Activated CD8-positive, alpha-beta memory T cell treated with anti-CD3 and anti-CD28 coated beads, Interleukin-2, amount 50 U/mL, for 4 hours (primary cell): ENCODE measurements at places on chromosomes 2 and 18.

- DNase-seq: no peak
Measured at GRCh38 chr2:187976986-187977333, 314.7 kb upstream of the GULP1 start.

- no peak for DNase-seq
Measured at GRCh38 chr18:54323970-54324369, 33.7 kb downstream of the STARD6 start.

DNA sequence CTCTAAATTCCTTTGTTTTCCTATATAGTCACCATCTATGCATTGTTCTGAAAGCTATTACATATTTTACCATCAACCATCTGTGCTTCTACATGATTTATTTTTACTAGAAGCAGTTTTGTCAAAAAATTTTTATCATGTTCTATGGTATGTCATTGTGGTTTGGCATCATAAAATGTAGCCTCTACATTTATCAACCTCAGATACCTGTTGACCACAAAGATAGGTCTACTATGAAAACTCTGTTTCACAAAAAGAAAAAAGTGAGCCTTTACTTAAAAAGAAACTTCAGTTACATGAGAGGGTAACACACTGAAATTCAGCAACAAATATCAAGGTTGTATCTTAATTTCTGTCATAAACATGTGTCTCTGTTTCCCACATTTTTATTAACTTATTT is 3.7 kb downstream of the BCL2 start:
- DNase-seq: no peak

DNA sequence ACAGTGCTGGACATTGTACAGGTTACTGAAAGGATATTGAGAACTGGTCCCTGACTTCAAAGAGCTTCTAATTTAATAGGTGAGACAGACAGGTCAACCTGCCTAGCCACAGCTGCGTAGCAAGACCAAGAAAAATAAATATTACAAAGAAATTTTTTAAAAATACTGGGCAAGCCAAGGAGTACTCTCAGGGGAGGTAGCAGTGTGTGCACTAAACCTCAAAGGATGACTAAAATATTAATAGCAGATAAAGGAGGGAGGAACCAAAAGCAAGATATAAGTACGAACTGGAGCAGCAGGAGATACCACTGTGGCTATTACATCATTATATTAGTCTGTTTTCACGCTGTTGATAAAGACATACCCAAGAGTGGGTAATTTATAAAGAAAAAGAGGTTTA is 14.9 kb downstream of the SCG2 start:
- no peak for DNase-seq

DNA sequence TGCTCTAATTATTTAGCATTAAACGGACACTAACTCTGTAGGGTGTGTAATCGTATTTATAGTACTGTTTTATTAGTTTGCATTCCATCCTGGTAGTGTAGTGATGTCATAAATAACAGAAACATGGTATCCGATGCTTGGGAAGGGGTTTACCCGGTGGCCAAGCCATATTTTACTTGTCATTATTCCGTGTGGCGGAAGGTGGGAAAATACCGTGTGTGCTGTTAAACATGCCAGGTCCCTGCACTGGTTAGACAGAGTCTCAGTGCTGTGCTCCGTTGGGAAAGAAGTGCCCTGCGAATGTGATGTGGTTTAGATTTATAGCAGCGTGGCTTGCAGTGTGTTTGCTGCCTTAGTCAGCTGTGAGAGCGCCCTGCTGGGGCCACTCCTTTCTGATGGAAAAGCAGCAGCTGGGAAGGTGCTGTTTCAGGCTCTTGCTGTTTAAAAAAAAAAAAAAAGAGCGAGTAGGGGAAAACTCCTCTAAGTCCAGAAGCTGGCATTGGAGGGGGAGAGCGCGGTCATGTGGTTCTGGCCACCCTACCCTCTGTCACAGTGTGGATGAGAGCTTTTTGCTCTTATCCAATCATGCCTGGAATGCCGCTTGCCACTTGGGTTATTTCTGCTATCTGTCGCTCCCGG is 211.0 kb downstream of the NEDD4L start:
- no peak for DNase-seq

GRCh38 chr2:201257381-201257955 is 2.9 kb upstream of the CASP8 start:
- no peak for DNase-seq

DNA sequence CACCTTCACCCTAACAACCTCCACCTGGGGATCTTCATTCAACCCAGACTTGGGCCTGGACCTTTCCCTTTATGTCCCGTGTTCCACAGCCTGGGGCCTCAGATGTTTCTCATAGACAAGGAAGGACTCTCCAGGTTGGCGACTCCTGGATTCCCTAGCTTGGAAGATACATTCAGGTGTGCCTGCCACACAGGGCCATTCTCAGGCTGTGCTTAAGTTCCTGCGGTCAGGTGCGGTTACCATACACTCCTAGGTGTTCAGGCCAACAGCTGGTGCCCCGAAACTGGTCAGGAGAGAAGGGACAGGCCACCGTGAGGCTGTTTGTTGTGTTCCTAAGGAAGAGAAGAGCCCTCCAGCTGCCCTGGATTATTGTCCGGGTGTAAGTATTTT is 15.6 kb downstream of the SLC4A3 start:
- DNase-seq: no peak

DNA sequence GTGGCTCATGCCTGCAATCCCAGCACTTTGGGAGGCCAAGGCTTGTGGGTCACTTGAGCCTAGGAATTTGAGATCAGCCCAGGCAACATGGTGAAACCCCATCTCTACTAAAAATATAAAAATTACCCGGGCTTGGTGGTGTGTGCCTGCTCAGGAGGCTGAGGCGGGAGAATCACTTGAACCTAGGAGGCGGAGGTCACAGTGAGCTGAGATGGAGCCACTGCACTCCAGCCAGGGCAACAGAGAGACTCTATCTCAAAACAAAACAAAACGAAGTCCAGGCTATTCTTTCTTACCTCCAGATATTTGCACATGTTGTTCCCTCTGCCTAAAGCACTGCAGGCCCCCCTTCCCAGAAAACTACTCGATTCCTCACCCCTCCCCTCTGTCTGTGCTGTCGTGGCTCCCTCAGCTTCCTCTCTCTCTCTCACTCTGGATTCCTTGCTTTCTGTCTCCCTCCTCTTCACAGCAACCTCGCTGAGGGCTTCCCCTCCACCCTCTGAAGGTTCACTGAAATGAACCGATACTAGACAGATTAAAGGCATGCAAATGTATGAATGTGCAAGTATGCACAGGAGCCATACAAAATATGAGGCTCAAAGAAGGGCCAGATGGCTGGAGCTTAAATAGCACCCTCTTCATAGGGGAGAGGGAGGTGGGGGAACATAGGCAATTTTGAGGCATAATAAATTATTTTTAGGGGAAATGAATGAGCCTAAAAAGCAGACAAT is 18.5 kb downstream of the TMEM177 start:
- no peak for DNase-seq

DNA sequence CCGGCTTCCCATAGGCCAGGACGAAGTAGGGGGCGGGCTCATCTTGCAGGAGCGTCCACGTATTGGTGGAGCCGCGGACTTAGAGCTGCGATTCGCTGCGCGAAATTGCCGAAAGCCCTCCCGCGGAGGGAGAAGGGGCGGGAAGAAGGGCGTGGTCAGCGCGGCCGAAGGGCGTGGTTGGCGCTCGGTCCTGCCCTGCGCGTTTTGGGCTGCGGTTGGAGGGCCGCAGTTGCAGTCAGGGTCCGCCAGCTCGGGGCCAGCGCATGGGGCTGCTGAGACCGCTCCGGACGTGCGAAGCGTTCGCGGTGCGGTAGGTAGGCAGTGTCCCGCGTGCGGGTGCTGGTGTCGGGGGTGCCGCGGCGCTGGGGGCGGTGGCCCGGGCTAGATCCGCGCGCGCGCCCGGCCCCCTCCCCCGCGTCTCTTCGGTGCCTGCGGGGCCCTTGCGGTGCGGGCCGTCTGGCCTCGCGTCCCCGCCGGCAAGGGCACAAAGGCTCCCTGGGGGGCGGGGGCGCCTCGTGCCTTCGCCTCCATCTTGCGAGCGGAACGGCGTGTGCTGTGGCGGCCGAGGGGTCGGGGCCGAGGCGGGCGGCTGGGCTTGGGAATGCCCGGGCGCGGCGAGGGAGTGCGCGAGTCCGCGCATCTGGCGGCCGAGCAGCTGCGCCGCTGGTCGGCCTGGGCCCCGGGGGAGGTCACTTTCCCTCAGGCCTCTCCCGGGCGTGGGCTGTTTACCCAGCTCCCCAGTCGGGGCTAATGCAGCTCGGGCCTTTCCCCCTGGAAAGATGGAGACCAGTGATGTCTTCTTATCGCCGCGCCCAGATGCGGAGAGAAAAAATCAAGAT is at the start of gene CEP68:
Gene CEP68, plus strand, starts transcription at position 202 of the 839 bp plus-strand sequence. CDS start 13,029 bp downstream, outside the sequence.
- DNase-seq: peak; percentile 95

- no peak for DNase-seq
Measured at GRCh38 chr18:6256521-6256920, 158.2 kb downstream of the L3MBTL4 start.
